ENCODE measurements at places on chromosomes 6 and 20.

- DNase-seq = no peak
Observed at GRCh38 chr6:4606821-4607704, 169.1 kb upstream of the CDYL start.

DNA sequence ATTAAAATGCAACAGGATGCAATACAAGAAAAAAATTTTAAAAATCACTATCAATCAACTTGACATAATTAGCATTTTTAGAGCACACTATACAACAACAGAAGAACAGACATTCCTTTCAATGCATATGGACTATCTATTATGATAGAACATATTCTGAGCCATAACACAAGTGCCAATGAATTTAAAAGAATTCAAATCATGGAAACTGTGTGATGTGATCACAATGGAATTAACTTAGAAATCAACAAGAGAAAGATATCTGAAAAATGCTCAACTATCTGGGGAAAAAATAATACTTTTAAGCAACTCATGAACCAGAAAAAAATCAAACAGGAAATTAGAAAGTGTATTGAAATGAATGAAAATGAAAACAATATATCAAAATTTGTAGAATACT is 106.3 kb downstream of the ADTRP start:
- DNase-seq = no peak

GRCh38 chr20:34834459-34834893 is 9.0 kb upstream of the NCOA6 start:
- DNase-seq = peak; percentile 63

DNA sequence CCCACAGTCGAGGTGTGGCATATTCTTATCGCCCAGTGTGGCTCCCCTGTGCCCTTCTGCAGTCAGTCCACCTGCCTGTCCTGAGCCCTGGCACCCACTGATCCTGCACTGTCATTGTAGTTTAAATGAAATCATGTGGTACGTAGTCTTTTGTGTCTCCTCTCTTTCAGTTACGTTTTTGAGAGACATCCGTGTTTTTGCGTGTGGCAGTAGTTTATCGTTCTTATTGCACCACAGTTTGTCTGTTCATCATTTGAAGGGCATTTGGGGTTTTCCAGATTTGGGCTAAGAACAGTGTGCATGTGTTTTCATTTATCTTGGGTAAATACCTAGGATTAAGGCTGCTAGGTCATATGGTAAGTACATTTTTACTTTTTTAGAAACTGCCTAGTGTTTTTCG is 49.3 kb downstream of the SPATA2 start:
- DNase-seq = no peak

- no peak for DNase-seq
Observed at GRCh38 chr6:158043586-158044524, 62.2 kb downstream of the SYNJ2 start.

- DNase-seq = no peak
Observed at GRCh38 chr20:25606094-25606695, 17.6 kb downstream of the NANP start.

DNA sequence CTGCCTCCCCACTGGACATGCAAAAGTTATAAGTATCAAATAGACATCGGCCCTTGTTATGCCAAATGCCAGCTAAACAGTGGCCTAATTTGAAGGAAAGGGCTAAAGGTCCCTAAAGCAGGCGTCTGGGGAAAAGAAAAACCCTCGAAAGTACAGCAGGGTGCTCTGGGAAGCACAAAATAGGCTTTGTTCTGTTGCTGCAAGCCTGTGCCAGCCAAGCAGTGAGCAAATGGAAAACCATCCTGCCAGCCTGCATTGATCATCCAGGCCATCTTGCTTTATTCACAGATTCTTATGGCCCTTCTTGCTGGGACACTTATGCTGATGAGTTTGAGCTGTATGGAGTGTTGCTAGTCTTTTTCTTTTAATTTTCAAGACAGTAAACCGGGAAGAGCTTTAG is 62.2 kb upstream of the PLEKHG1 start:
- DNase-seq = no peak

DNA sequence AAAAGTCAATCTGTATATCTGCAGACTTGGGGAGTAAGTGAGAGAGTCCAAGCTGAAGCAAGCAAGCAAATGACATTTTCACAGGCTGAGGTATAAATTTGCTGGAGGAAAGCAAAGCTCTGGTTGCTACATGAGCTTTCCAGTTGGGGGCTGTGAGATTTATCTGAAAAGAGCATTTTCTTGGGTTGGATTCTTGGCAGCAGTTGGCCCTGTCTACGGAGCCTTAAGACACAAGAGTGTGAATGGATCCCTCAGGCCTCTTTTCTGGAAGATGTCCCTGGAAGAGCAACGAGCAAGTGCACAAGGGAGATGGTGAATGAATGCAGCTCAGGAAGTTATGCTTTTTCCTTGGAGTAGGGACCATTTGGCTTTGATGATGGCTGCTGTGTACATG is 30.8 kb downstream of the ISM1 start:
- no peak for DNase-seq

- no peak for DNase-seq
Observed at GRCh38 chr6:57207141-57207540, 15.0 kb downstream of the RAB23 start.

GRCh38 chr6:34227761-34228421 is 8.8 kb upstream of the HMGA1 start:
- no peak for DNase-seq

DNA sequence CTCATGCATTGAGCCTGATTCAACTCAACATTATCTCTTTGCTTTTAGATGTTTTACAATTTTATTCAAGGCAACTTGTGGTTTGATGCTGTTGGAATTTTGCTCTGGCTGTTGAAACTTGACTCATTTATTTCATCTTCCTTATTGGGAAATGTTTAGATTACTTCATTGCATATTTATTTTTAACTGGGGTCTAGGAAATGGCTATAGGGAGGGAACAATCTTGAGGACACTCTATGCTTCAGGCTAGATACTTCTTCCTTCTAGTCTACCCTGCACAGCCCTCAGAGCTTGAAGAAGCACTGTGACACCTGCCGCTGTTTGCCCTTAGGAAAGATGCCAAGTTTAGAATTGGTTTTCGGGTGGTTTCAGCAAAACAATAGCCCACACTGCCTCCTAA is 183.4 kb downstream of the ADGRG6 start:
- DNase-seq = no peak

DNA sequence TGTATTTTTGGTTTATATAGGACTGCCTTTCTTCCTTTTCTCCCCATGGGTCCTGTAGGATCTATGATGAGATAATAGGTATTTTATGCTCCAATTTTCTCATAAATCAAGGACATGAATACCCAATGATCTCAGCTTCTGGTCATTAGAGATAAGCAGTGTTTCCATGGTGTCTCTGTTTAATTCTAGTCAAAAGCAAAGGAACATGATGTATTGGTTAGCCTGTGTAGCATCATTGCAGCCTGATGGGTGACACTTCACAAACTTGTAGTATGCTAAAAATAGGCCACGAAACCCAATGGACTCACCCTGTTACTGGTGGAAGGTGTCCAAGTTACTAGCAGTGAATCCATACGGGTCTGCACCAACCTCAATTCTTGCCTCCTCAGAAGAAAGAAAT is 116.2 kb upstream of the SNX9 start:
- DNase-seq = no peak

GRCh38 chr6:40485300-40485699 is 101.9 kb downstream of the LRFN2 start:
- DNase-seq = no peak

DNA sequence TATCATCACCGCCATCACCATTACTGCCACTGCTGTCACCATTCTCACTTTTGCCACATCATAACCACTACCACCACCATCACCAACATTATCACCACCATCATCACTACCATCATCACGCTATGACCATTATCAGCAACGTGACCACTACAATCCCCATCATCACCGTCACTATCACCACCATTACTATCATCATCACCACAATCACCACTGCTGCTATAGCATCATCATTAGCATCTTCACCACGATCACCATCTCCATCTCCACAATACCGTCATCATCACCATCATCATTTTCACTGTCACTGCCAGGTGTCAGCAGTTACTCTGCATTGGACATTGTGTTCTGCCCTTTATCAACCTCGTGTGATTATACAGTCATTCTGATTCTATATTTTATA is 19.0 kb downstream of the CST4 start:
- no peak for DNase-seq

DNA sequence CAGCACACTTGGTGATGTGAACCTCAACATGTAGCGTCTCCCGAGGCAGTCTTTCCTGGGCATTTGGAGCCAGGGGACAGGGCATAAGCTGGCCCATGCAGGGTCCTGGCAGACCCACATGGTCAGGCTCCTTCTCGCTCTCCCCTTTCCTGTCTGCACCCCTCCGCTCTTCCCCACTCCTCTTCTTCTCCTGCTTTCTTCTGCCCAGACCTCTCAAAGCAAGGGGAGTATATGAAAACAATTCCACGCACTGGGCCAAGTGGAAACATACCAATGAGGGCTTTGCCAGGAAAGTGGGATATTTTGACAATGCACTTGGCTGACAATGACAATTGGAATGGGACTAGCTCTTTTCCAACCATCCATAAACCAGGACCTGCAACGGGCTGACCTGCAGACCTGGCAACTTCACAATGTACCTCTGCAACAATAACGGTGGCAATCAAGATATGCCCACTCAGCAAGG is 58.9 kb upstream of the TRAF3IP2 start:
- DNase-seq = no peak

GRCh38 chr20:50805349-50805684 is 10.5 kb downstream of the BCAS4 start:
- no peak for DNase-seq

DNA sequence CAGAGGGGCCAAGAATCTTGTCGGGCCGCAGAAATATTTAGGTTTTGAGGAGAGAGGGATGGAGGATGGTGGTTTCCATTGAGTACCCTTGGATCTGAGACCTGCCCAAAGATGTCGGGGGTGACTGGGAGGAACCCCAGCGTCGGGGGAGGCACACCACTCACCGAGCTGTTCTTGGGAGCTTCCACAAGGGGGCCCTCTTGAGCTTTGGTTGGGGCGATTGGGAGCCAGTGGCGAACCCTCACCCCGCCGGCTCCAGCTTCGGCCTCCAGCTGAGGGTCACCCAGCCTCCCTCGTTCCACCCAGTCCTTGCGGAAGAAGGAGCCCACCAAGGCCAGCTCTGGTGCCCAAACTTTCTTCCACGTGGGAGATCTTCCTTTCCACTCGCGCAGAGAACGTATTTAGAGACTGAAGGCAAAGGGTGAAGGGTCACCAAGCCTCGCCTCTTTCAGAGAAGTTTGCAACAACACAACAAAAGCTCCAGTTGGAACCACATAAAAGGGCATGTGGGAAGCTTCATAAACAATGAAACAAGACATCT is 33.6 kb downstream of the APCDD1L start:
- peak; percentile 47 for DNase-seq

- DNase-seq = peak; percentile 65
Observed at GRCh38 chr6:6003621-6004366, 2.9 kb downstream of the NRN1 start.

DNA sequence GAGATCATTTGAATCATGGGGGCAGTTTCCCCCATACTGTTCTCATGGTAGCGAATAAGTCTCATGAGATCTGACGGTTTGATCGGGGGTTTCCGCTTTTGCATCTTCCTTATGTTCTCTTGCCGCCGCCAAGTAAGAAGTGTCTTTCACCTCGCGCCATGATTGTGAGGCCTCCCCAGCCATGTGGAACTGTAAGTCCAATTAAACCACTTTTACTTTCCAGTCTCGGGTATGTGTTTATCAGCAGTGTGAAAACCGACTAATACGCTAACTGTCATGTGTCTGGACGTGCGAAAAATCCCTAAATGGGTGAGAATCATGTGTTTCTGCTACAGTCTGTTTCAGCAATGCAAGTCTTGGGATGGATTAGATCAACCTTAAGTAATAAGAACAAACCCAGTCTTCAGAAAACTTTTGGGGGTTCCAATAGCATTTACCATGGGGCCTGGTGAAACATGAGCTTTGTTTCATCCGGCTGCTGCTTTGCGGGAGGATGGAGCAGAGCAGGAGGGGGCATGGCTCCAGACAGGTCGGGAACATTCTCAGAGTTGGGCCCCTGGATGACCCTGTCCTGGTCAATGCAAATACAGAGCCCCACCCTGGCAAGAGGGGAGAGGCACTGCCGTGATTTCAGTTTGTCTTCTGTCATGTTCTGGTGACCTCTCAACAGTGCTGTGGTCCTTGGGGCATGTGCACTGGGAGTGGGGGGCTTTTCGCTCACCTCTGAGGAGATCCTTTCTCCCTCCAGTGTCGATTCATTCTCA is 41.5 kb downstream of the CTCFL start:
- no peak for DNase-seq

- DNase-seq = peak; percentile 22
Observed at GRCh38 chr6:2658788-2659187, 91.9 kb downstream of the MYLK4 start.

All from kidney capillary endothelial cell (primary cell).